ENCODE measurements at places on chromosomes 3 and 15. TPM values are rescaled to one million over a fixed set of nuclear protein-coding genes. Genes with fewer than 3 reads are reported as not detected.
A peak's percentile ranks its signal among the peaks of the same experiment; 100 is the strongest.

- H3K4me3 ChIP-seq = no peak overlapping the region
- DNase-seq = peak; percentile 42
- H3K36me3 ChIP-seq = no peaks in the 10 kb centered on the region
- H3K4me1 ChIP-seq = no peaks in the 10 kb centered on the region
Observed at GRCh38 chr3:107846279-107846852, 244.5 kb downstream of the CD47 start.

DNA sequence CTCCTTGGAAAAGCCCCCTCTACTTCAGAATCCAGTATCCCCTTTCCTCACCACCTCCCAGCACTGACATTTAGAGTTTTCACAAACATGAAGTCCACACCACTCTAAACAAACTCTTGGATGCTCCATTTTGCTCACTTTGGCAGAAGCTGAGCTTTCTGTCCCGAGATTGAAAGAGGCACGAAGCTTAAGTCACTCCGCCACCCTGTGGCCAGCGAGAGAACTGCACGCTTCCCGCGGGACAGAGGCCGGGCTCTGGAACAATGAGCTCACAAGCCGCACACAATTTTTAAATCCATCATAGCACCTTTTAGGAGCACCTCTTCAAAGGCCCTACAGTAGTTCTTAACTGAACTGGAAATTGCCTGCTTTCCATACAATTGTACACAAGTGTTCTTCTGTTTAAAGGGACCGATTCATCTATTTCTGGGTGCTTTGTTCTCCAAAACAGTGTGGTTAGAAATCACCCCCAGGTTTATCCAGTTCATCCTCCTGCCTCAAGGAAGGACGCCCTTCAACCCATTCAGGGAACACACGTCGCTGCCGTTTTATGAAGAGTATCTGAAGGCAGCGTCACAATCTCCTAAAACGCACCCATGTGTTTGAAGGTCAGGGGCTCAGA is 226.1 kb downstream of the VPS13C start:
- DNase-seq = peak; percentile 78
- H3K36me3 ChIP-seq = no peaks in the 10 kb centered on the region
- peaks cover 18% of the 10 kb centered on the region for H3K27me3 ChIP-seq

GRCh38 chr3:32421991-32422859 is 30.6 kb downstream of the CMTM7 start:
- peak overlapping the region; percentile 52 for H3K27ac ChIP-seq
- peaks cover 95% of the 10 kb centered on the region for H3K4me1 ChIP-seq
- DNase-seq = no peak
- peaks cover 8% of the 10 kb centered on the region for H3K36me3 ChIP-seq
- peak overlapping the region; percentile 86 for H3K4me3 ChIP-seq
- H3K27me3 ChIP-seq = no peaks in the 10 kb centered on the region

- DNase-seq = no peak
- no peak overlapping the region for H3K4me3 ChIP-seq
- H3K27ac ChIP-seq = no peak overlapping the region
- H3K27me3 ChIP-seq = peaks cover 8% of the 10 kb centered on the region
Observed at GRCh38 chr3:169955406-169955805, 11.2 kb upstream of the SEC62 start.

DNA sequence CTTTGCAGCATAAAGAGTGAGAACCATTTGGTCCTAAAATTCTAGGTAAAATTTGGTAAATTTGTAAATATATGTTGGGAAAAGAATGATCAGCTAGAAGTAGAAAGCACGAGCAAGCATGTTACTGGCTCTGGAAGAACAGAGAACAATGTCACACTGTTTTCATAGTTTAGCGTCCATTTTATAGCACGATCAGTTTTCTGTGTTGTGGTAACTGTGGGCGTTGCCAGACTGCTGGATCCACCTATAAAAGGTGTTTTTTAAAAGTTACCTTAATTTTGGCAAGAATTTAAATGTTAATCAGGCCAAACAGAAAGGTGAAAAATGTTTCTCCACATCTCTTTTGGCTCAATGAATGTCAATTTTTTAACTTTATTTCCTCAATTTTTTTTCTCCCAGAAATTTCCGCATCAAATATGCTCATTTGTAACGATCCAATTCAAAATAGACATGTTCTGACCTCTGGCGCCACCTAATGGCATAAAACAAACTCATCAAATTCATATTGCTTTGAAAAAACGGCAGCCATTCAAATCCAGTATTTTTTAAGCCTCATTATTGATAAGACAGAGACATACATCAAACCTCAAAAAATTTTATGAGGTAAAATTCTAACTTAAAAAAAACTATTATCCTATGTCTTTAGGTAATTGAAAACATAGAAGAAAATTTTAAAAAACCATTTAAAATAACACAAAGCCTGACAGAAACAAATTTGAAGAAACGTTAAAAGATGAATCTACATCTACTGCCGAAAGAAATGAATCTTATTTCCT is 5.5 kb upstream of the GP5 start:
- H3K4me1 ChIP-seq = peaks cover 28% of the 10 kb centered on the region
- no peaks in the 10 kb centered on the region for H3K27me3 ChIP-seq
- peak; percentile 33 for DNase-seq
- H3K4me3 ChIP-seq = no peak overlapping the region
- peaks cover 12% of the 10 kb centered on the region for H3K36me3 ChIP-seq

DNA sequence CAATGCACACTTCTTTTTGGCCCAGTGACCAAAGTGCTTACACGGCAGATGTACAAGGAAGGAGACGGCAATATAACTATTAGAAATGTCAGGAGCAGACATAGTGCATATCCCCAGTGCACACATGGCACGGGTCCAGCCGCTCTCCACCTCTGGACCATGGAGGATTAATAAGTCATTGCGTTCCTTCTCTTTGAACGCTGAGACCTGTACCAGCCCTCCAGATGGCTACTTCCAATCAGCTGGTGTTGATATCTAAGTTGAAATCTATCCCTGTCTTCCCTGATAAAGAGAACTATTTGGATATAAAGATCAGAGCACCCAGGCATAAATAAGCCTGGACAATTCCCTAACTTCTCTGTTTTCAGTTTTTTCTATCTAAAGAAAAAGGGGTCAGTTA is 212.5 kb downstream of the CADPS start:
- no peak overlapping the region for H3K4me3 ChIP-seq
- no peak for DNase-seq
- peaks cover 19% of the 10 kb centered on the region for H3K27me3 ChIP-seq
- H3K27ac ChIP-seq = no peak overlapping the region
- H3K4me1 ChIP-seq = no peaks in the 10 kb centered on the region

- DNase-seq = no peak
- H3K36me3 ChIP-seq = no peaks in the 10 kb centered on the region
- H3K4me3 ChIP-seq = no peak overlapping the region
- peaks cover 2% of the 10 kb centered on the region for H3K27me3 ChIP-seq
- H3K27ac ChIP-seq = no peak overlapping the region
Observed at GRCh38 chr3:146178006-146178689, 17.2 kb upstream of the PLOD2 start.

Gene GCSAM
- total RNA-seq = 26.5 TPM
